ENCODE measurements at places on chromosomes 12 and 14. TPM values are rescaled to one million over a fixed set of nuclear protein-coding genes. Genes with fewer than 3 reads are reported as not detected.

DNA sequence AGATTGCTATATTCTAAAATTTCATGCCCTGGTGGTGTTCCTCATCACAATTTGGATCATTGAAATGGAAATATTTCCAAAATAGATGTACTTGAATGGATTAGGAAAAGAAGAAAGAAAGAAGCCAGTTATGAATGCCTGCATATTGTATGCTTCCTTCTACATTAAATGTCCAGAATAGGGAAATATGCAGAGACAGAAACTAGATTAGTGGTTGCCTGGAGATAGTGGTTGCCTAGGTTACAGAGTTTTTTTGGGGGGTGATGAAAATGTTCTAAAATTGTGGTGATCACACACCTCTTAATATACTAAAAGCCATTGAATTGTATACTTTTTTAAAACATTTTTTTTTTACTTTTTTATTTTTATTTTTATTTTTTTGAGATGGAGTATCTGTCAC, 18.0 kb downstream of the TUBA1A start:
- DNase-seq: no peak

GRCh38 chr12:68140556-68140955, 19.0 kb downstream of the IFNG start:
- DNase-seq: no peak

GRCh38 chr14:106790189-106791036, 1264.0 kb downstream of the TMEM121 start:
- no peak for DNase-seq

- DNase-seq: no peak
Measured at GRCh38 chr12:23630524-23630923, 318.9 kb downstream of the SOX5 start.

GRCh38 chr14:42950363-42950762, 1343.7 kb downstream of the LRFN5 start:
- DNase-seq: no peak

DNA sequence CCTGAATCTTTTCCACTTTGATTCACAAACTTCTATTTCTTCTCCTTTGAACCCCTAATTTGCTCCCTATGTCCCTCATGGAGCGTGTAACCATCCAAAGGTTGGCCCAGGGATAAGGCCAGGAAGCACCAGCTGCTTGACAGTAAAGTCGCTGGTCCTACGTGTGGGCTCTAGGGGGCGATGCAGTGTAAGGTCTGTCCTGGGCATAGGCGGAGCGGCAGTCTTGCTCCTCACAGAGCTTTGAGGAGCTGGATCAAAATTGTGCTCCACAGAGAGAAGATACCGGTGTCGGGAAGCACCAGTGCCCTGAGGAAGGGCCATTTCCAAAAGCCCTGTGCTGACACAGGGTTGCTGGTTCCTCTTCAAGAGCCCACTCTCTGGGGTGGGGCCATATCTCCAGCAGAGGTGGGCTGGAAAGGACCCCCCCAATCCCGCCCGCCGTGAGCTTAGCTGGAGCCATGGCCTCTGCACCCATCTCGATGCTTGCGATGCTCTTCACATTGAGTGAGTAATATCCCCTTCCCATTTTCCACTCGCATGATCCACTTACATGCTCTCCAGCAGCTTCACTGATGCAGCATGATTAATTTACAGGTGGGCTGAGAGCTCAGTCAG, 49.9 kb upstream of the OR4E1 start:
- no peak for DNase-seq

DNA sequence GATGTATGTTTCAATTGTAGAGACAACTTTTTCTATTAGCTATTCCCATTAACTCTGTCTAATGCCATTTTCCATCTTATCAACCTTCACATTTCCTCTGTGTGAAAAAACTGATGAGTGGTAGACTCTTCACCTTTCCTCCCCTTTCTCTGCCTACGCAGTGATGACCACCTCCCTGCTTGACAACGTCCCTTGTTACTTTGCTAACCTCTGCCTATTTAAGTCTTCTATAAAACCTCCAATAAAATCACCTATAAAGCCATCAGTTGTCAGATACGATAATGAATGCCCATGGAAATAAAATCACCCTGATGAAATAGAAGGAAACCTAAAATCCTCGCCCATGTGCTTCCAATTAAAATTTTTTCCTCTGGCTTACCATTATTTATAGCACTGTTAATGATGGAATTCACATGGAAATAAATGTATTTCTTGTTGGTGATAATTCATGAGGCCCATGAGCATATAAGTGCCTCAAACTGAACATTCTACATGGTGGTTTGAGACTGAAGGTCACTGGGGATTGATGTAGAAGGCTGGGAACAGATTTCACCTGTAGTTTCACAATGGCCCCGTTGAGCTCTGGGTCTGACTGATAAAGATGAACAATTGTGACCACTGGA, 1454.0 kb upstream of the SEL1L start:
- no peak for DNase-seq

- no peak for DNase-seq
Measured at GRCh38 chr12:99611117-99611516, 36.4 kb upstream of the GARIN6 start.

DNA sequence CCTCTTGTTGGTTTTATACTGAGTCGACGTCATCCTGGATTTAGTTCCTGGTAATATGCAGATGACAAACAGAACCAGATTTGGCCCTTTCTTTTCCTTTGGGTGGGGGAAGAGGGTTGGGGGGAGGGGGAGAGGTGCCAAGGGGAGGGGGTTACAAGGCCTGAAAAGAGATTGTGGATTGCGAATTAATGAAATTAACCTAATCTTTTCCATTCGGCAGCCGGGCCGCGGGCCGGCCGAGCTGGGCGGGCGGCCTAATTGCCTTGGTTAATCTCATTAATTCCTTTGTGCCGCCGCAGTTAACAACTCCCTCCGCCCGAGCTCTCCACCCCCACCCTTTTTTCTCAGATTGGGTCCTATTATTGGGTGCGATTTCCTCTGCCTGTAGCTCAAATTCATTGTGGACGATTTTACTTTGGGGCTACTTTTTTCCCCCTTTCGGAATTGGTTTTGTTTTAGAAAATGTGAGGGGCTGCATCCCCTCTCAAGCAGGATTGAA, 387 bp upstream of the GSC start:
- DNase-seq: no peak

DNA sequence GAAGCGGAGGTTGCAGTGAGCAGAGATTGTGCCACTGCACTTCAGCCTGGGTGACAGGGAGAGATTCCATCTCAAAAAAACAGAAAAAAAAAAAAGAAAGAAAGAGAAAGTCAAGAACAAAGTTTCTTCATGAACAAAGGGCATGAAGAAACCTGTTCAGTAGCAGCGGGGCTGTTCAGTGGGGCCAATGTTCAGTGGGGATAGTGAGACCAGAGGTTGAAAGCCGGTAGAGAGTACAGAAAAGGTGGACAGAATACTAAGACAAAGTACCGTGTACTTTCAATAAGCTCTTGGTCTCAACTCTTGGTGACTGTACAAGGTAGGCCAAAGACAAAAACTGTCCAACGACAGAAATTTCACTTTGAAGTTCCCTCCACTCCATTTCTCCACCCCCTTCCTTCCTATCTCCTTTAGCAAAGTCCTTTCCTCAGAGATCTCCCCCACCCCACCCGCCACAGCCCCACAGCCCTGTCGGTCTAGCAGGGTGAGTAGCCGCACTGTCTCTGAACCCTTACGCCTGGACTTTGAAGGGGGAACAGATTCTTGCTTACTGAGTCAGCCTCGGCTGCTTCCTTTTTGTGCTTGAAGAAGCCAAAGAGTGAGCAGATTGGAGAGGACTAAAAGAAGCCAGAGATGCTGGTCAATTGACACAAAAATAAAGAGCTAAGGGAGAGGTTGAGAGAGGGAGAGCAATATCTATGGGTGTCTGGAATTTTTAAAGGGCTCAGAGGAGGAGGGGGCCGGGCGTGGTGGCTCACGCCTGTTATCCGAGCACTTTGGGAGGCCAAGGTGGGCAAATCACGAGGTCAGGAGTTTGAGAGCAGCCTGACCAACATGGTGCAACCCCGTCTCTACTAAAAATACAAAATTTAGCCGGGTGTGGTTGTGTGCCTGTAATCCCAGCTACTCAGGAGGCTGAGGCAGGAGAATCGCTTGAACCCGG, 44.2 kb upstream of the FOS start:
- DNase-seq: no peak

- DNase-seq: peak; percentile 36
Measured at GRCh38 chr12:74537126-74537706, 419 bp upstream of the ATXN7L3B start.

DNA sequence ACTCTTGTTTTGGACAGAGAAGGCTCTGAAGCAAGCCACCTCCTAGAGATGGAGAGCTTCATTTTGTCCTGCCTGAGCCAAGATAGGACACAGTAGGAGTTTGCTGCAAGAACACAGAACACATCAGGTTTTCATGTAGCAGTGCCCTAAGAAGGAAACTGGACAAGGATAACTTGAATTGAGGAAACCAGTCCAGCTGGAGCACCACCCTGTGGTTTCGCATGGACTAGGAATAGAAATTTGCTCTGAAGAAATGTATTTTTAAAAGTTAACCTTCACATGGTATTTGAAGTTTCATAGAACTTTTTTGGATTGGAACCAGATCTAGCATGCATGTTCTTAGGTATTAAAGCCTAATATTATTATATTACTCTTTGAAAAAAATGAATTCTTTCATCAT, 68.8 kb downstream of the RERG start:
- no peak for DNase-seq

DNA sequence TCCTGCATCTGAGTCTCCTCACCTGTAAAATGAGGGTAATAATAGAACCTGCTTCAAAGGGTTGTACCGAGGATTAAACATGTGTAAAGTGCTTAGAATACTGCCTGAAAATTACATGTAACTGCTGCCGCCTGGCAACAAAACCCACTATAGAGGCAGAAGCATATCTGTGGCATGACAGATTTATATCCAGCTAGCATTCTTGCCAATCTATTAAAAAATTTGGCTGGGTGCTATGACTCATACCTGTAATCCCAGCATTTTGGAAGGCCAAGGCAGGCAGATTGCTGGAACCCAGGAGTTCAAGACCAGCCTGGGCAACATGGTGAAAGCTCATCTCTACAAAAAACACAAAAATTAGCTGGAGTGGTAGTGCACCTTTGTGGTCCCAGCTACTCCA, 16.4 kb upstream of the KSR2 start:
- DNase-seq: no peak

- no peak for DNase-seq
Measured at GRCh38 chr12:72074065-72074464, 135.4 kb downstream of the TPH2 start.

DNA sequence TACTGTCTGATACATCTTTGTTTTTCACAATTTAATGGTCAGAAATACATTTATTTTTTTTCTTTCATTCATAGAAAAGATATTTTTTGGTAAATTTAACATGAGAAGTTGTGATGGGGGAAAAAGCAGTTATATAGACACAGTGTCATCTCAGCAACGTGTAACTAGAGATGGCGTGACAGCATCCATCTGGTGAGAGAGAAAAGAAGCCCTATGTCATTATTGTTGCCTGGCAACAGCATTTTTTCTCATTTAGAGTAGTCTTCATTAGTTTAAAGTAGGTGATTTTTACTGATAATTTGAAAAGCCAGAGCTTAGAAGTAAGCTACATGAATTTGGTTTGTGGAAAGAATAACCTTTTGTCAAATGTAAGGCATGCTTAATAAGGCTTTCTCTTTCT, 128.6 kb downstream of the ACSS3 start:
- DNase-seq: no peak

GRCh38 chr12:59121451-59121850, 201.1 kb upstream of the LRIG3 start:
- no peak for DNase-seq

GRCh38 chr12:116635487-116635886, 76.3 kb downstream of the MAP1LC3B2 start:
- no peak for DNase-seq

GRCh38 chr14:24054646-24055045, 2.8 kb downstream of the CARMIL3 start:
- DNase-seq: no peak

DNA sequence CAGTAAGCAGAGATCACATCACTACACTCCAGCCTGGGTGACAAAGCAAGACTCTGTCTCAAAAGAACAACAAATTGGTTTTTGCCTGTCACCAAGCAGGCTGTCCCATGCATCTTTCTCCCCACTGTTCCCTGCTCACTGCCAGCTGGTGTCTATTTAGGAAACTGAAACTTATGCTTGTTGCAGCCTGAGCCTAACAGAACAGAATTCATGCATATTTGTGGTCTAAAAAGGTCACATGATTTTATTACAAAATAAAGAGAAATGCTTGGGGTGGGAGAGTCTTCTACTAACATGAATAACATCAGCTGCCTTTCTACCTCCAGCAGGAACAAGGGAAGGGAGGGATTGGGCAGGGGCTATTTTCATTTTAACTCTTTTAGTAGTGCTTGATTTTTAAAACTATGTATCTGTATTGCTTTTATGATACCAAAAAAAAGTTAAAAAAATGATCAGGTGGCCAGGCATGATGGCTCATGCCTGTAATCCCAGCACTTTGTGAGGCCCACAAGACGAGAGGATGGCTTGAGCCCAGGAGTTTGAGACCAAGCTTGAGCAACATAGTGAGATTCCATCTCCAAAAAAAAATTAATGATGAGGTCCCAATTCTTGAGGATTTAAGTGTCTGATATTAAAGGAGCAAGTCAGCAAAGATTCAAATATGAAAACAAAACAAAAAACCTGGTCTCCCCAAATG, 923 bp downstream of the STAT2 start:
- DNase-seq: peak; percentile 67

- DNase-seq: no peak
Measured at GRCh38 chr12:38141239-38141638, 175.3 kb upstream of the ALG10B start.

Gene GUCY2C
- total RNA-seq: not detected

Gene GALNT9
- not detected for total RNA-seq

Gene USP30
- total RNA-seq: 13.0 TPM

Gene SLCO1B3
- total RNA-seq: not detected
